ENCODE measurements at places on chromosomes 7 and 10.

DNA sequence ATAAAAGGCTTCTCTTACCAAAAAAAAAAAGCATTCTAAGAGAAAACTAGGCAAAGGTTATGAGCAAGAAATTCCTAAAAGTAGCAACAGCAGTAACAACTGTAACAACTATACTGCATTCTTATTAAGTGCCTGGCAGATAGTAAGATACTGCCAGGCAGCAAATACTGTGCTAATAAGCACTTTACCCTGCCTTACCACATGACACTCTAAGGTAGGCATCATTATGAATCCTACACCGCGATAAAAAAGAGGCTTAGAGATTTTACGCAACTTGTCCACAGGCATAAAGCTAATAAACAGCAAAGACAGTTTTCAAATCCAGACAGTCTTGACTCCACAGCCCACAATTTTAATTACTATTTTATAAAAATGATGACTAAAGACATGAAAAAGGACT is 83.2 kb downstream of the USP6NL start:
- H3K27ac ChIP-seq, result peak overlapping the region; percentile 32
- H3K4me1 ChIP-seq, result peaks cover 3% of the 10 kb centered on the region
- DNase-seq, result no peak
- H3K36me3 ChIP-seq, result no peaks in the 10 kb centered on the region
- H3K4me3 ChIP-seq, result no peak overlapping the region

DNA sequence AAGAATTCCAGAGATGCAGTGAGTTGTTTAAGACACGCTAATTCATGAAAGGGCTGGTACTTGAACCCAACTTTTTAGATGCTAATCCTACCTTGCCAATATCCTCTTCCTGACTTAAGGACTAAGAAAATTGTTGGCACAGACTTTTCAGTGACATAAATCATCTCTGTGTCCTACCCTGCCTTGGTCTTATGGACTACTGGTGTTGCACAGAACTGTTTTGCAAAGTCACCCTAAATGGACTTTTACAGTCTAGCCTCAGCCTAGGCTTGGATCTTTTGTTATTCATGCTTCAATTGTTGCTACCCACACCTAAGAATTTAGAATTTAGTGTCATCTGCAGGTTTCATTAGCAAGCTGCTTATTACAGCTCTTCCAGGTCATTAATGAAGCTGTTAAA is 112.7 kb downstream of the SORCS1 start:
- H3K27ac ChIP-seq, result no peak overlapping the region
- no peaks in the 10 kb centered on the region for H3K36me3 ChIP-seq
- H3K4me3 ChIP-seq, result no peak overlapping the region

DNA sequence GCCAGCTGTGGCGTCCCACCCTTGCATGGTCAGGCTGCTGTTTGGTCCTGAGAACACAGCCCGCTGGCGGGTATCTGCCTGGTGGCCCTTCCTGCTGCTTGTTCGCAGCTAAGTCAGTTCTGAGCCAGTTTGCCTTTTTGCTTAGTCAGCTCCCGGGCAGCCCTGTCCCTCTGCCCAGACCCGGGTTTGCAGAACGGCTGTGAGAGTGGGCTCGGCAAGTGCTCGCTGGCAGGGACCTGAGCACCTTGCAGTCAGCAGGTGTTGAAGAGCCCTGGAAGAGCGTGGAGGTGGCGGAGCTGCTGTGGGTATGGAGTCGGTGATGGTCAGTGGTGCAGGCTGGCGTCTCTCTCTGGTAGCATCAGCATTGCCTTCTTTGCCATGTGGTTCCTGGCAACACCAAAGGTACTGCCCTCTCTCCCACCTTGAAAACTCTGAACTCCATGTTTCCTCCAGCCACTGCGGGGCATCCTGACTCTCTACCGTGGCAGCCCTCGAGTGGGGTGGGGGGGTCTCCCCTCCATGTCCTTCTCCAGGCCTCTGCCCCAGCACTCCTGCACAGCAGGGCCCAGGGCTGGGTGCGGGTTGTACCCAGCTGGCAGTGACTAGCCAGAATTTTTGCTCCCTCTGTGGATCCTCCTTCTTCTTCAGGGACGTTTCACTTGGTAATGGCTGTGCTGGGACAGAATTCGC is 4.6 kb downstream of the INPP5A start:
- no peak overlapping the region for H3K4me3 ChIP-seq
- peaks cover 15% of the 10 kb centered on the region for H3K4me1 ChIP-seq

- no peak overlapping the region for H3K27ac ChIP-seq
- no peaks in the 10 kb centered on the region for H3K27me3 ChIP-seq
- H3K36me3 ChIP-seq, result no peaks in the 10 kb centered on the region
These were observed 527.4 kb downstream of the DNAJB6 start for GRCh38 chr7:157863906-157864810.

DNA sequence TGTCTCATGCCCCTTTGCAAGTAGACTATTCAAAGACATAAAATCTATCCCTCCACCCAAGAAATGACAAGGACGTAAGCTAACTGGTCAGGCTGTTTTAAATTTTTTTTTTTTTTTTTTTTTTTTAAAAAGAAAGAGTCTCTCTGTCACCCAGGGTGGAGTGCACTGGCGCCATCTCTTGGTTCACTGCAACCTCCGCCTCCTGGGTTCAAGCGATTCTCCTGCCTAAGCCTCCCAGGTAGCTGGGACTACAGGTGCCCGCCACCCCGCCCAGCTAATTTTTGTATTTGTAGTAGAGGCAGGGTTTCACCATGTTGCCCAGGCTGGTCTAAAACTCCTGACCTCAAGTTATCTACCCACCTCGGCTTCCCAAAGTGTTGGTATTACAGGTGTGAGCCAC is 11.2 kb downstream of the TRA2A start:
- H3K4me1 ChIP-seq, result peaks cover 10% of the 10 kb centered on the region
- H3K27ac ChIP-seq, result no peak overlapping the region

DNA sequence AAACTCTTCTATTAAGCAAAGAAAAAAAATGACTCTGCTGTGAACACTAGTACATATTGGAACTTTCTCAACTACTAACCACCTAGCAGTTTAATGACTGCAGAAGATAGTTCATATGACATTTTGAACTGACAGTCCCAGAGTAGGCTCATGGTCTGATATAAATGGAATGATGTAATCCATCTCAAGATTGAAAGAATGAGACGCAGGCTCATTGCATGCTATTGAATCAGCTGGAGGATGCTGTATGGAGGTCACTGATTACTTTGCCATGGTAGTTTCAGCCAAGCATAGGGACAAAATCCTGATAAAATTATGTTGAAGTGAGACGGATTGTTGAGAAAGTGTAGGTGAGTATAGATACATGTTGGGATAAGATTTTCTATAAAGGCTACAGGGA is 217.6 kb upstream of the SEMA3E start:
- H3K27ac ChIP-seq, result no peak overlapping the region
- H3K27me3 ChIP-seq, result no peaks in the 10 kb centered on the region
- no peaks in the 10 kb centered on the region for H3K4me1 ChIP-seq
- no peak overlapping the region for H3K4me3 ChIP-seq

GRCh38 chr10:3812141-3812540 is 27.1 kb upstream of the KLF6 start:
- peaks cover 36% of the 10 kb centered on the region for H3K4me1 ChIP-seq
- no peaks in the 10 kb centered on the region for H3K27me3 ChIP-seq
- DNase-seq, result no peak
- peak overlapping the region; percentile 99 for H3K27ac ChIP-seq

- no peak overlapping the region for H3K4me3 ChIP-seq
- no peaks in the 10 kb centered on the region for H3K27me3 ChIP-seq
- peaks cover 2% of the 10 kb centered on the region for H3K36me3 ChIP-seq
- DNase-seq, result no peak
- H3K4me1 ChIP-seq, result no peaks in the 10 kb centered on the region
- no peak overlapping the region for H3K27ac ChIP-seq
These were observed 87.4 kb downstream of the IMMP2L start for GRCh38 chr7:111474723-111475418.

GRCh38 chr10:91006752-91007346 is 86.0 kb upstream of the ANKRD1 start:
- peaks cover 8% of the 10 kb centered on the region for H3K4me1 ChIP-seq
- no peaks in the 10 kb centered on the region for H3K27me3 ChIP-seq
- H3K4me3 ChIP-seq, result no peak overlapping the region
- no peaks in the 10 kb centered on the region for H3K36me3 ChIP-seq

- DNase-seq, result no peak
- H3K4me1 ChIP-seq, result no peaks in the 10 kb centered on the region
- no peak overlapping the region for H3K4me3 ChIP-seq
- no peaks in the 10 kb centered on the region for H3K27me3 ChIP-seq
These were observed 8.1 kb upstream of the TAS2R16 start for GRCh38 chr7:123003539-123004126.
